ENCODE measurements at places on chromosomes 2 and 18. TPM values are rescaled to one million over a fixed set of nuclear protein-coding genes. Genes with fewer than 3 reads are reported as not detected.

Gene PDE1A
- total RNA-seq: 4.2 TPM

Gene FASTKD1
- total RNA-seq: 38.1 TPM

Gene MRPL30
- 40.2 TPM for total RNA-seq

Gene SERPINB7
- total RNA-seq: not detected

Gene TMEM198
- total RNA-seq: 40.9 TPM

Gene MAP3K19
- not detected for total RNA-seq

Gene FIGN
- total RNA-seq: 12.4 TPM

Gene TTLL4
- total RNA-seq: 27.9 TPM

Gene TFPI
- 0.59 TPM for total RNA-seq

Gene CFC1
- 1.8 TPM for total RNA-seq

Gene ANKRD30B
- not detected for total RNA-seq

Gene MYO7B
- 0.29 TPM for total RNA-seq

Gene LBX2
- total RNA-seq: 0.96 TPM

Gene MEP1B
- not detected for total RNA-seq

Gene TSPYL6
- total RNA-seq: 0.27 TPM

Gene RNU2-63P
- total RNA-seq: 8.2 TPM

Gene ARMC9
- 19.3 TPM for total RNA-seq

Gene NT5C1B
- not detected for total RNA-seq

Gene MRO
- total RNA-seq: not detected

Gene ANKRD53
- 11.7 TPM for total RNA-seq

Gene ADCYAP1
- 16.9 TPM for total RNA-seq

Gene PROC
- not detected for total RNA-seq

Gene HRH4
- total RNA-seq: not detected

Gene KYNU
- not detected for total RNA-seq

Gene CFAP221
- total RNA-seq: 0.34 TPM

Gene SDC1
- 0.93 TPM for total RNA-seq

Gene EDAR
- not detected for total RNA-seq

Gene ALKAL2
- 1.0 TPM for total RNA-seq

Gene SALL3
- total RNA-seq: 23.4 TPM

Gene CEBPZ
- total RNA-seq: 41.1 TPM

Gene GBX2
- 1.2 TPM for total RNA-seq

Gene NDC80
- total RNA-seq: 7.7 TPM

Gene POTEC
- not detected for total RNA-seq

Gene PRSS56
- total RNA-seq: not detected

Gene ASPRV1
- 2.5 TPM for total RNA-seq

Gene SRD5A2
- total RNA-seq: not detected

Gene RIT2
- not detected for total RNA-seq

Gene PTMA
- 948 TPM for total RNA-seq

Gene DGKD
- 67.6 TPM for total RNA-seq

Gene SOCS6
- total RNA-seq: 12.4 TPM

Gene CCDC141
- total RNA-seq: 0.51 TPM

Gene PLA2R1
- 0.34 TPM for total RNA-seq

Gene OST4
- 215 TPM for total RNA-seq

Gene FHOD3
- 21.2 TPM for total RNA-seq

Gene GPR39
- total RNA-seq: 1.0 TPM

Gene IL36G
- not detected for total RNA-seq

Gene FEV
- total RNA-seq: not detected

Gene CCNYL1
- total RNA-seq: 18.0 TPM

Gene FHL2
- 3.2 TPM for total RNA-seq

Data from glutamatergic neuron (in vitro differentiated cells).